ENCODE measurements at places on chromosomes 3 and 15.

DNA sequence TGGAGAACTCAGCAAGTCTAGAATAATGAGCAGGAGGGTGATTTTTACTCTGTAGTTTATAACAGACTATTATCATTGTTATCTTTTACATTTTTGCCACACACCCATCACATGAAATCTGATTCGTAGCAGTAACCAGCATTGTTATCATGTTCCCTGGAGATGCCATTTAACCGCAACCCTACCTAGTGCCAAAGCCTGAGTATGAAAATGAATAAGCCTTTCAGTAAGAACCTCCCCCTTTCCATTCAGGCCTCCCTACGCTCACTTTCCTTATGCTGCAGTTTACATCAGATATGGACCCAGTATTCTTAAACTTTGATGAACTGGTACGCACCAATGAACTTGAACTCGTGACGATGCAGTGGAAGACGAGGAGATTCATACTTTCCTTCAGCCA is 158.7 kb upstream of the SPRED1 start:
- no peak for DNase-seq

GRCh38 chr3:88410259-88410658 is 260.5 kb downstream of the C3orf38 start:
- no peak for DNase-seq

DNA sequence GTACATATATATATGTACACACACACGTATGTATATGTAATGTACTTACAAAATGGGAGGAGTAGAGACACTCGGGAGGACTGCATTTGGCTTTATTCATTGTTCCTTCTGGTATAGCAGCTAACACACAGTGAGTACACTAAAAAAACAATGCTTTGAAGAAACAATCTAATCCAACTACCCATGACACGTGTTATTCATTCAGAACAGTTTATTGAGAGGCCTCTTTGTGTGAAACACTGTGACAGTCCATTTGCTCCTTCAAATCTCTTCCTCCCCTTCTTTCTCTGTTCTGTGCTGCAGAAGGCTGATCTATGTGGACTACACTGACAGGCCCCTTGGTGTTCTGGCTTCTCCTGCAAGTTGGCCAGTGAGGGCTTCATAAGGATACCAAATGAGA is 1075.9 kb upstream of the CFAP20DC start:
- no peak for DNase-seq

DNA sequence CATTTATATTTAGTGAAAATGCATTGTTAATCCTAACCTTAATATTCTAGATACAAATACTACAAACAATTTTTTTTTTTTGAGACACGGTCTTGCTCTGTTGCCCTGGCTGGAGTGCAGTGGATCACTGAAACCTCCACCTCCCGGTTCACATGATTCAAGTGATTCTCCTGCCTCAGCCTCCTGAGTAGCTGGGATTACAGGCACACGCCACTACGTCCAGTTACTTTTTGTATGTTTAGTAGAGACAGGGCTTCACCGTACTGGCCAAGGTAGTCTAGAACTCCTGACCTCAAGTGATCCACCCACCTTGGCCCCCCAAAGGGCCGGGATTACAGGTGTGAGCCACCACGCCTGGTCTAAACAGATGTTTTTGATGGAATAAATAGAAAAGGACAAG is 361.5 kb upstream of the NECTIN3 start:
- no peak for DNase-seq

GRCh38 chr3:68662176-68662575 is 270.2 kb downstream of the TAFA4 start:
- no peak for DNase-seq

- no peak for DNase-seq
These were observed 3.8 kb upstream of the USP3 start for GRCh38 chr15:63500265-63501250.

GRCh38 chr3:138600100-138600745 is 6.2 kb upstream of the CEP70 start:
- DNase-seq, result no peak

- no peak for DNase-seq
These were observed 2.1 kb upstream of the SCAANT1 start for GRCh38 chr3:63914312-63914711.

DNA sequence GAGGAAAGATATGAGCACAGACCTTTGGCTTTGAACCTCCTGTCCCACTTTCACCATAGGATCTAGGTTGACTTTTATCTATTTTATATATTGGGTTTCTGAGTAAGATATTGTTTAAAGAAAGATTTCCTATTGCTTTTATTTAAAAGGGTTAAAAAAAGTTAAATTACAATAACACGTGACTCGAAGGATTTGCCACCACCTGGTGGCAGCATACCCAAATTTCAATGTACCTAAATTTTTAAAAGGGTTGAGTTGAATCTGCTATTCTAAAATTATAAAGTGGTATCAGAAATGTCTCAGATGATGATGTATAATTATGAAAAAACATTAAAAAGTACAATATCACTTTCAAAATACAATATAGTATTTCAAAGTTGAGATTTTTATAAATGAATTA is 368.4 kb downstream of the MECOM start:
- DNase-seq, result no peak

DNA sequence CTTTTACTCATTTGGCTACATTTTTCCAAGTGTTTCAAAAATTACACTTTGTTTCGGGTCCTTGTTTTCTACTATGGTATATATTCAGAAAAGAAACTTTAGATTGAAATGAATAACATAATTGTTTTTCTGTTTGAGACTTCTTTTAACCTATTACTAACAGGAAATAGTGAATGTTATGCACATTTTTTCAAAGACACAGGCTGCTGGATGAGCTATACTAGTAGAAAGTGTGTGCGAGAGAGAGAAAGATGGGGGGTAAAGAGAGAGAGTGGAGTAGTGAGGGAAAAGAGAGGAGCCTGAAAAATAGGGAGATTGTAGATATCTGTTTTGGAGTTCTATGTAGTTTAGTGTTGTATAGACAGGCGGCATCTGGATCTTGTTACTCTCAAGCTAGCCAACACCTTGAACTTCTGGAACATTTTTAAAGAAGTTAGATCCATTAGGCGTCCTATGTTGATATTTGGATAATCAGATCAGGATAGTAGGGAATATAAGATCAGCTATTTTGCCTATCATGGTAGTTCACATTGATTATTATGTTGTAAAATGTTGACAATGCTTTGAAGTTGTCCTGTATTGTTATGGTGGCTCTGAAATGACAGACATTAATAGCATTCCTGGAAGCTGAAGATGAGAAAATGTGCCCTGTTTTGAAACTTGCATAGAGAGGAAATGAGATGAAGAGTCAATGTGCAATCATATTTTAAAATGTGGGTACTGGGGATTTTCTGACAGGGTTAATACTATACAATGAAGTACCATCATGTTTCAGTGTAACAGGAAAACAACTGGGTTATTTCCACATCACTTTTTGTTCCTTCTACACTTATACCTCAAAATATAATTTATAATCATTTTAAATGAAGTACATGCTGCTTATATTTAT is 2.6 kb downstream of the RBMS3 start:
- DNase-seq, result no peak

DNA sequence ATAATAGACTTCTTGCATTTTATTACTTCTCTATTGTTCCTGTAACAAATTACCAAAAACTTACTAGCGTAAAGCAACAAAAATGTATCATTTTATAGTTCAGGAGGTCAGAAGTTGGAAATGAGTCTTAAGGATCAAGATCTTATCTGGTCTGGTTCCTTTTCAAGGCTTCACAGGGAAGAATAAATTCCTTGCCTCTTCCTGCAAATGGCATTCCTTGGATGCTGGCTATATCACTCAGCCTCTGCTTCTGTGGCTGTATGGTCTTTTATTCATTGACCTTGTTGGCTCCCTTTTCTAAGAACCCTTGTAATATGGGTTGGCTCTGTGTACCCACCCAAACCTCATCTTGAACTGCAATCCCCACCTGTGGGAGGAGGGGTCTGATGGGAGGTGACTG is 478.4 kb upstream of the THBS1 start:
- DNase-seq, result no peak

GRCh38 chr15:99062226-99062625 is 42.7 kb upstream of the SYNM start:
- no peak for DNase-seq

- DNase-seq, result no peak
These were observed 669.8 kb upstream of the ARPP21 start for GRCh38 chr3:34969513-34969912.

GRCh38 chr15:63029676-63030075 is 12.9 kb upstream of the TPM1 start:
- no peak for DNase-seq

- DNase-seq, result no peak
These were observed 41.7 kb upstream of the CORO2B start for GRCh38 chr15:68537097-68537496.

- no peak for DNase-seq
These were observed 66.1 kb downstream of the NUP210 start for GRCh38 chr3:13353936-13354542.

GRCh38 chr15:49103002-49103401 is 52.4 kb downstream of the COPS2 start:
- DNase-seq, result no peak

- no peak for DNase-seq
These were observed 18.9 kb downstream of the HOMER2 start for GRCh38 chr15:82933576-82933975.

DNA sequence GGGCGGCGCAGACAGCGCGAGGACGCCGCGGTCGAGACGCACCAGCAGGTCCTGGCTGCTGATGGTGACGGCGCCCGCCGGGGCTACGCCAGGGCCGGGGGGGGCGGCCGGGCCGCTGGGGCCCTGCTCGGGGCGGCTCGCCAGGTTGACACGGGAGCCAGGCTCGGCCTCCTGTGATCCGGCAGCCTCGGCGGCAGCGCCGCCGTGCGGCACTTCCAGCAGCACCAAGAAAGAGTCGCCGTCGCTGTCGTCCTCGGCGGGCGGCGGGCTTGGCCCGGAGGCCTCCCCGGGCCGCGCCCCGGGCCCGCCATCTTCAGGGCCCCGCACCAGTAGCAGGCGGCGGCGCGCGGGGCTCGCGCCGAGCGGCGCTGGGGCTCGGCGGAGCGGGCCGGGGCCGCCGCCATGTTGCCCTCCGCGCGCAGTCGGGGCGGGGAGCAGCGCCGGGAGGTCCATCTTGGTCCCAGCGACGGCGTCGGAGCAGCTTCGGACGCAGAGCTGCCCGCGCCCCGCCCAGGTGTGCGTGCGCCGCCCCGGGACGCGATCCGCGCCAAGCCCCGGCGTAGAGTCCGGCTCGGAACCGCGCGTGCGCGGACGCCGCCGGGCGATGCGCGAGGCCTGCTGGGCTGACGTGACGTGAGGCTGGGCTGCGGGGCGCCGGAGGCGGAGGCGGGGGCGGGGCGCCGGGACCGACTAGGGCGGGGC is at the start of gene ZXDC:
ZXDC (minus strand) TSS at position 479 of the 702 bp plus-strand sequence; CDS start at position 453, 26 bp downstream.
- peak; percentile 96 for DNase-seq

DNA sequence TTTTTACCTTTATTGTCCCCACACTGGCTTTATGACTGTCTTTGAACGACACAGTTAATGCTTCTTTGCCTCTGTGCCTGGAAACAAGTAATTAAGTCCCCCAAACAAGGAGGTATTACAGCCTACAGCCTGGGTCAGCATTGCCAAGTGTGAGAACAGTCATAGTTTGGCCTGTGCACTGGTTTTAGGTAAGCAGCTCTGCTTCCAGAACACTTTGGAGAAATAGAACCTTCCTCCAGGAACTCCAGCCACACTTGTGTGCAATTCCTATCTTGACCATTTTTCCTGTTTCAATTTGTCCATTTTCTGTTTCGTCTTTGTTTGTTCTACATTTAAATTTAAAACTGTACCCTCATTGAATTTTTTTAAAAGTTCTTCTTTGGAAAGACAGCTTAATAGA is 568.2 kb downstream of the TUSC7 start:
- no peak for DNase-seq

- no peak for DNase-seq
These were observed 60.6 kb downstream of the ST6GAL1 start for GRCh38 chr3:186990878-186991308.

DNA sequence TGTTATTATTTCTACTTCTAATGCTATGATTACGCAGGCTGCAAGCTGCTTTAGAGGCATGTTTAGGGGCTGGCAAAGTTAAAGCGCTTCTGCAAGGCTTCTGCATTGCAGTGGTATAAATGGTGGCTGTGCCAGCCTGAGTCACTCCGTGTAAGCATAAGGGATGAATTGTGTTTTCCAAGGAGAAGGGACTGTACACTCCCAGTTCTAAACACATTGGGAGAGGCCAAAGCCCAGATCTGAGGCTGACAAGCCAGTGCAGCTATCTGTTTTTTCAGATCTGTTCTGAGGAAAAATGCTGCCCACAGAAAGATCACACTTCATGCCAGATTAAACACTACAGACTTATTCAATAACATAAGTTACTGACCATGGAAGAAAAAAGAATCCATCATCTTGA is 83.8 kb downstream of the PRICKLE2 start:
- DNase-seq, result no peak

- no peak for DNase-seq
These were observed 54.4 kb upstream of the THUMPD3 start for GRCh38 chr3:9308298-9308990.

DNA sequence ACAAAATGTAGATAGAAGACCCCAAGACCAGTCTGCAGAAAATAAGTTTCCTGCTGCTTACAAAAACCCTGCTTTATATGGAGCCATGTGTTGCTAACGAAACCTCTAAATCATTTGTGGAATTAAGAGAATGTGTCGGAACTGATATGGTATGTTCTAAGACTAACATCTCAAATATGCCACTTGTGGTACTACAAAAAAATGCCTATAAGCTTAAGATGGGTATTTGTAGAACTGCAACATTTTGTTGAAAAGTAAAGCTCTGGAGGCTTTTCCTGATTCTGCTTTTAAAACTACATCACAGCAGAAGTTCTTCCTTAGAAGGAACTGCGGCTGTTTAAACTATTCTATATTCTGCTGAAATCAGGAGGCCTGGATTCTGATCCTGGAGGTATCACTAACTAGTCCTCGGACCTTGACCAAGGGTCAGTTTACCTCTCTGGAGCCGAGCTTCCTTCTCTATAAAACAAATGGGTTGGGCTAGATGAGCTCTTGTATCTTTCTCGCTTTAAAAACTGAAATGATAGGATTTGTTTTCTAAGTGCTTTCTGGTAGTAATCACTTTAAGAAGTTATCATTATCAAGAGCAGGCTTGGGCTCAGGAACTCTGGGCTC is 74.9 kb downstream of the RAD18 start:
- DNase-seq, result no peak

DNA sequence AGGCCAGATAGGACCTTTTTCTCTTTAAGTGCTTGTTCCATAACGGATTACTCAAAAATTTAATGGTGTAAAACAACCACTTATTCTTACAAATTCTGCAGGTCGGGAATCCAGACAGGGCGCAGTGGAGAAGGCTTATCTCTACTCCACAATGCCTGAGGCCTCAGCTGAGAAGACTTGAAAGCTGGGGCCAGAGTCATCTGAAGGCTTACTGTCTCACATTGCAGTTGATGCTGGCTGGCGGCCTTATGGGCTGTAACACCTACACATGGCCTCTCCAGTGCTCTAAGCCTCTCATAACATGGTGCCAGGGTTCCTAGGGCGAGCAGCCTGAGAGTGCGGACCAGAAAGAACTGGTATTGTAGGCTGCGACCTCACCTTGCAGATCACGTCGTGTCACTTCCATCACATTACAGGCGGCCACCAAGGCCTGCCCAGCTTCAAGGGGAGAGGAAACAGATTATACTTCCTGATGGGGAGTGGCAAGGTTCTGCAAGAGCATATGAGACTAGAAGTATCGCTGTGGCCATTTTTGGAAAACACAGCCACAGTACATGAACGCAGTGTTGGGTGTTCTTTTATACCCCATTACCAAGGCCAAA is 32.4 kb downstream of the CMTM7 start:
- no peak for DNase-seq

- no peak for DNase-seq
These were observed 9.5 kb downstream of the PAK2 start for GRCh38 chr3:196749125-196749524.

GRCh38 chr3:28574036-28574435 is 225.4 kb upstream of the AZI2 start:
- no peak for DNase-seq
